ENCODE measurements at places on chromosomes 13 and 19.

DNA sequence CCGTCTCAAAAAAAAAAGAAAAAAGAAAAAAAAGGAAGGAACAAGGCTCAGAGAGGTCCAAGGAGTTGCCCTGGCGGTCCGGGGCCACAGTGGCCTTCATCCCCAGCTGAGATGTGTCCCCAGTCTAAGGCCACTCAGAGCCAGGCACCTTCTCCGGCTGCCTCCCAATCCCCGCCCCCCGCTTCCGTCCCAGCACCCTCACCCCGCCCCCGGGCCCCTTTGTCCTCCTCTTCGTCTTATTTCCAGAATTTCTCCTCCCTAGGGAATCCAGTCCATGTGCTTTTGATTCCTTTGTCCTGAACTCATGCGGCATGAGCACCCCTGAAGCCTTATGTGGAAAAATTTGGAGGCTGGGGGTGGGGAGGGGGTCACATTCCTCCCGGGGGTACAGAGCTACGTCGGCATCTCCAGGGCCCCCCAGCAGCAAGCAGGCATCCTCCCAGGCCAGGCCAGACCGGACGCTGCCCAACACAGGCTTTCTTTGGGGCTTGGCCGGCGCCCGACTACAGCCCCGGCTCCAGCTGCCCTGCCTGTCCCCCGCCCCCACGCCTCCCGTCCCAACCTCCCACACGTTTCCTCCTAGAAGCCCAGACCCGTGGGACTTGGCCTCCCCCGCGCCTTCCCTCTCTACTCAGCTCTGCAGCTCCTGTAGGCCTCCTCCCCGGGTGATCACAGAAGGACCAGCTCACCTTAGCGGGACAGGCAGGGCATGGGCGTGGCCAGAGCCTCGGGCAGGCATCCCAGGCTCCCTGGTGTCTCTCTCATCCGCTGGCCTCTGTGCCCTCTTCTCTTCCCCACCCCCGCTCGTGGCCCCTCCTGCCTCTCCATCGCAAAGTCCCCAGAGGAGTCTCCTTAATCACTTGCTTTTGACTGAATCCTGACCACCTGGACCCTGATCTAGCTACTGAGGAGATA is 17.8 kb upstream of the ADGRE5 start:
- peak; percentile 83 for DNase-seq

DNA sequence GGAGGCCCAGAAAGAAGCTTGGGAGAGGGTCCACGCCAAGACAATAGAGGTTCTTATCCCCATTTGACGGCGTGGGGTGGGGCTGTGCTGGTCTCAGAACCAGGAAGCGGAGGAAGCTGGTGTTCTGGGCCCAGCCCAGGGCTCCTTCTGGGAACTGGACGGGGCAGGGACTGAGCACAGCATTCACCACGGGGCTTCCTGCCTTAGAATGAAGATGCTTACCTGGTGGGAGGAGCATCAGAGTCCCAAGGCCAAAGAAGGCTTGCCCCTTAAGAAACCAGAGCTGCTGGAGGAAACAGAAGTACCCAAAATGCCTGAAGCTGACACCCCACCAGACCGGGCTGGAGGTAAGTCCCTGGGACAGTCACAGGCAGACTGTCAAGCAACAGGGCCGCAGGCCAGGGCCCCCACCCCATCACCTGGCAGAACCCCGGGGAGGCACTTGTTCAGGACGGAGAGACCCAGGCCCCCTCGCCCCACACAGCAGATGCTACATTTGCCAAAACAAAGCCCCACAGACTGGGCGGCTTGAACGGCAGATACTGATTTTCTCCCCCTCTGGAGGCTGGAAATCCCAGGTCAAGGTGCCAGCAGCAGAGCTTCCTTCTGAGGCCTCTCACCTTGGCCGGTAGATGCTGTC is 17.8 kb upstream of the IGLON5 start:
- no peak for DNase-seq

DNA sequence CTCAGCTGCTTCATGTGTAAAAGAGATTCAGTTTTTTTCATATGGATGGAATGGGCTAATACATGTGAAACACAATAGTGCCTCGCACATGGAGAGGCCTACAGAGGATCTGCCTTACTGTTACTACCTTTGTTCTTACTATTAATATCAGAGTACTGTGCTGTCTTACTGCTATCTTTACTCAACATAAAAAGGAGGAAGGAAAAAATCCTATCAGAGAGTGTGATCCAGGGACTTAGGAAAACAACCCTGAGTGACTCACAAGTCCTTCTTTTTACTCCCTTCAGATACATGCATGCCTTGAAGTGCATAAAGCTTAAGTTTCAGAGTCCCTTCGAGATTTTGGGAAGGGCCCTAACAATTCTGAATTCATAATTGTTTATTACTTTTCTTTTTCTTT is 136.8 kb downstream of the TBC1D4 start:
- no peak for DNase-seq

- no peak for DNase-seq
These were observed 3.8 kb upstream of the ACTL9 start for GRCh38 chr19:8702350-8702749.

DNA sequence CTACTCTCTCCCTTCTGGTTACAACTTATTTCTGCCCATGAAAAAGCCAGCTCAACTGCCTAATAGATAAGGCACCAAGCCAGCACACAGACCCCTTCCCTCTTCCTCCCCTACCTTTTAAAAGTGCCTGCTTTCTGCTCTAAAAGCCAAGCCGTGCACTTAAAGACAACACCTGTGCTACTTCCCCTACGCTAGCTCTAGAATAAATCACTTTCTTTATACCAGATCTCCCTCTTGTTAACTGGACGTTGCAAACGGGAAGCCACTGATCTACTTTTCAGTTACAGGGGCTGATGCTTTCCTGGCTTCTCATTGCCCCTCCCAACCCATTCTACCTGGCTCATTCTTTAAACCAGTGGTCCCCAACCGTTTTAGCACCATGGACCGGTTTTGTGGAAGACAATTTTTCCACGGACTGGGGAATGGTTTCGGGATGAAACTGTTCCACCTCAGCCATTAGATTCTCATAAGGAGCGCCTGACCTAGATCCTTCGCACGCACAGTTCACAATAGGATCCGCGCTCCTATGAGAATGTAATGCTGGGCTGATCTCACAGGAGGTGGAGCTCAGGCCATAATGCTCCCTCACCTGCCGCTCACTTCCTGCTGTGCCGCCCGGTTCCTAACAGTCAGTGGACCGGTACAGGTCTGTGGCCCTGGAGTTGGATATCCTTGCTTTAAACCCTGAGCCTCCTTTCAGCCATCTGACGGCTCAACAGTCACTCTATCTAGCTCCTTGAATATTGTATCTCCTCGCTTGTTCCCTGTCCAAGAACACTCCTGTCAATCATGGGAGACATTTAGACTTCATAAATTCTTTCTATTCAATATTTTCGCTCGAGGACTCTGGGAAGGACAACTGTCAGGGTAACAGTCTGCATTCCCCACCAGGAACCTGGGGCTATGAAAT is 841 bp upstream of the ZNF223 start:
- DNase-seq = no peak

DNA sequence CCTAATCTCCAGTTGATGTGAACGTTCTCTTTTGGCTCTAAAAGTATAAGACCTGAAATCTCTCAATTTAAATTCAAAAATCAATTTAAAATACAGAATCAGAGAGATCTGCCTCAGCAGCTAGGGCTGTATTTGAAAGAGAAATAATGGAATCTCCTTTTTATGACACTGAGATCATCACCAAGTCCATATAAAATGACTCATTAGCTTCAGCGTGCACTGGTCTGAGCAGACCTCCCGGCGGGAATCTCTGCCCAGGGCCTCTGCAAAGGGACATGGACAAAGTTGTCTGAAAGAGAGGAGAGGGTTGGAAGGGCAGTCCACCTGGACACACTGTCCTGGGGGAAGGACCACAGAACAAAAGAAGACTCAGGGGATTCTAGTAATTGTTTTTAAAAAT is 855.6 kb downstream of the EFNB2 start:
- no peak for DNase-seq

- DNase-seq = no peak
These were observed 164.2 kb downstream of the FOXO1 start for GRCh38 chr13:40502236-40502635.

DNA sequence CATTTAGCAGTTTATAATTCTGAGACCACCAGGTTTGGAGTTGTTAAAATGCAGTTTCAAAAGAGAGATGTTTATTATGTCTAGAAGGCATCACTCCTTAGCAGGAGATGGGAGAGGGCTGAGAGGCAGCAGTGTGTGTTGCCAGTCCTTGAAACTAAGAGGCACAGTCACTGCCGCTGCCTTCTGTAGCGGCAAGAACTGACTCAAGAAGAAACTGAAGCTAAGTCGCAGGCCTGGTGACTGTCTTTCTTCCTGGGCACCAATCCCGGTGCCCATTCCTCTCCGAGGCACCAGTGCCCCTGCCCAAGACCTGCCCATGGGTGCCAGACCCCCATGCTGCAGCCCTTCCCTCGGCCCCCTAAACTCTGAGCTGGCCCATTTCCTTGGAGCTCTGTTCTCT is 20.1 kb downstream of the N4BP2L1 start:
- DNase-seq = no peak

GRCh38 chr13:29292045-29292444 is 303.4 kb downstream of the SLC7A1 start:
- DNase-seq = no peak

DNA sequence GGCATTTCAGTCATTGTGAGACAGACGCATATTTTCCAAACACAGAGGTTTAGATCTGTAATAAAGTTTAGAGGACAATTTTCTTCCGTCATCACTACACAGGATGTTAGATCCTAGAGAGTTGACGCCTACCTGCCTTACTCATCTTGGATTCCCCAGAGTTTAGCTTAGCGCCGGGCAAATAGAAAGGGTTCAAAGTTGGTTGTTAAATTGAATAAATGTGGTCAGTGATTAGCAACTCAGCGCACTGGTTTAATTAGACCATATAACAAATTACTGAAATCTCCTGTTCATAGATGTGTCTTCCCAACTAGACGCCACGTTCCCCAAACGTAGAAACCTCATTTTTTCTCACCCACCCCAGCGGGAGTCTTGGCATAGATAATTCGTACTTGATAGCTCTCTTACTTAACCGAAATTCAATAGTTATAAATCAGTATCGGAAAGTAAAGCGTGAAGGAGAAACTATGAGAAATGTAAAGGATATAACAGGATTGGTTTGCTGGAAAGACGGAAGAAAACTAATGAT is 726 bp upstream of the UFM1 start:
- no peak for DNase-seq

DNA sequence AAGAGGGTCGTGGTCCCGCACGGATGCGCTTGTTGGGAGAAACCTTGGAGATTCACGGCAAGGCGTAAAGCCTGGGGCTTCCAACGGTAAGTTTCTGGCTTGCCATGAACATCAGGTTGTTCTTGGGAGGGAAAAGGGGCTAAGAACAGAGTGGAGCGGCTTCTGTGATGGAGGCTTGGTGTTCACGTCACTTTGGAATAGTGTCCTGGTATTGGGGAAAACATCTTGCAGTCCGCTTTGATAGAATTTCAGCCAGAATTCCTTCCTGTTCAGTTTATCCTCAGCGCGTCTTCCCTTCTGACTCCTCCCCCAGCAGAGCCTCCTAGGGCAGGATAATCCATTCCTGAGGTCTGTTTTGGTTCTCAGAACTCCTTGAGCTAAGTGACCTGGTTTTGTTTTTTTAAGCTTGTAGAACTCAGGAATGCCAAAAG is 2.0 kb downstream of the KCTD15 start:
- DNase-seq = no peak

DNA sequence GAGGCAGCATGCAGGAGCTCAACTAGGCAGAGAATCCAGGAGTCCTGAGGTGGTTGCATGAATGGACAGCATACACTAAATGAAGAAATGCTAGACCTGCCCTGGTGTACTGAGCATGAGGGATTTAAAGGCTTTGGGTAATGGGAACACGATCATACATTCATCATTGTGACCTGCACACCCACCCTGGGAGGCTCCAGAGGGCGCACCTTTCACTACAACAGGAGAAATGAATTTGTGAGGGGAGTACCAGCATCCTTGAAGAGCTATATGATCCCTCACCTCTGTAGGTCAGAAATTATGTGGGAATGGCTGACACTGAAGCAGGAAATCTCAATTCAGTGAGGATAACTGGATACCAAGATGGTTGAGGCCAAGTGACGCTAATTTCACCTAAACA is 8.9 kb downstream of the KLK2 start:
- DNase-seq = no peak
